ENCODE measurements at places on chromosomes 2 and 18. TPM values are rescaled to one million over a fixed set of nuclear protein-coding genes. Genes with fewer than 3 reads are reported as not detected.

GRCh38 chr2:189309331-189309730, 129.8 kb upstream of the COL5A2 start:
- no peaks in the 10 kb centered on the region for H3K36me3 ChIP-seq
- H3K4me3 ChIP-seq, result no peak overlapping the region
- no peaks in the 10 kb centered on the region for H3K27me3 ChIP-seq
- no peak overlapping the region for H3K27ac ChIP-seq
- H3K4me1 ChIP-seq, result no peaks in the 10 kb centered on the region

DNA sequence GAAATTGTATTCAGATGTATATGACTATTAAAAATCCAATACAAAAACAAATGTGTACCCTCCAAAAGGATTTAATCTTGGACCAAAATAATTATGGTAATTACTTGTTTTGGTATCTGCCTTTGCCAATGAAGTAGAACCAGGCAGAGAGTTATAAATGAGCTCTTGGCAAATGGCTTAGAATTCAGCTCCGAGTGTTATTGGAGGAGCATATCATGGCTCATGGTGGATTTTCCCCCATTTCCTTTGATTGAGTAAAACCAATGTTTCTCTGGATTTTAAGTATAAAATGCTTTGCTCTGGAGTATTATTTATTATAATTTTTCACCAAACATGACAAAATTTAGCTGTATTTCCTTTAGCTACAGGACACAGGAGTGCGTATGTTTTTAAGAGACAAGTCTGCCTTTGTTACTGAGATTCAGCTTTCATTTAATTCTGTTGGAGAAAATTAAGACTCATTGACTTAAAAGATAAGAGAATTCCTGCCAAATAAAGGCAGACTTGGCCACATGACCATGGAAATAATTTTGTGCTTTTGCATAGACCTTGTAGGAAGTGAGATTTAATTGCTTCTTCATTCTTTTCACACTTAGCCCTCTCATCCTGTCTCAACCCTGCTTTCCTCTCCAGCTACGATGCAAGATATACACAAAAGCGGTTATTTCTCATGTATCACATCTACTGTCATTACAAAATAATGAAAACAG, 281.0 kb upstream of the SOX11 start:
- H3K27ac ChIP-seq, result no peak overlapping the region
- no peaks in the 10 kb centered on the region for H3K4me1 ChIP-seq
- no peak for DNase-seq
- H3K4me3 ChIP-seq, result no peak overlapping the region
- H3K27me3 ChIP-seq, result peaks cover 6% of the 10 kb centered on the region
- H3K36me3 ChIP-seq, result no peaks in the 10 kb centered on the region

- no peak for DNase-seq
- no peaks in the 10 kb centered on the region for H3K36me3 ChIP-seq
- H3K27ac ChIP-seq, result no peak overlapping the region
- peaks cover 33% of the 10 kb centered on the region for H3K4me1 ChIP-seq
These were observed 100.1 kb upstream of the ALKAL2 start for GRCh38 chr2:387980-388421.

- DNase-seq, result no peak
- peaks cover 69% of the 10 kb centered on the region for H3K27me3 ChIP-seq
- no peaks in the 10 kb centered on the region for H3K36me3 ChIP-seq
- H3K4me1 ChIP-seq, result no peaks in the 10 kb centered on the region
These were observed 402.9 kb downstream of the TMEM182 start for GRCh38 chr2:103164748-103165147.

- peaks cover 98% of the 10 kb centered on the region for H3K4me1 ChIP-seq
- H3K36me3 ChIP-seq, result no peaks in the 10 kb centered on the region
- H3K27ac ChIP-seq, result 0 out of 2 replicates have a peak overlapping the region, but pooled peaks have one; percentile 93
- no peak overlapping the region for H3K4me3 ChIP-seq
- H3K27me3 ChIP-seq, result no peaks in the 10 kb centered on the region
These were observed 133.3 kb upstream of the SERTAD2 start for GRCh38 chr2:64787019-64787365.

Gene ABCB11
- not detected for total RNA-seq

Gene PCBP1
- total RNA-seq, result 148 TPM

DNA sequence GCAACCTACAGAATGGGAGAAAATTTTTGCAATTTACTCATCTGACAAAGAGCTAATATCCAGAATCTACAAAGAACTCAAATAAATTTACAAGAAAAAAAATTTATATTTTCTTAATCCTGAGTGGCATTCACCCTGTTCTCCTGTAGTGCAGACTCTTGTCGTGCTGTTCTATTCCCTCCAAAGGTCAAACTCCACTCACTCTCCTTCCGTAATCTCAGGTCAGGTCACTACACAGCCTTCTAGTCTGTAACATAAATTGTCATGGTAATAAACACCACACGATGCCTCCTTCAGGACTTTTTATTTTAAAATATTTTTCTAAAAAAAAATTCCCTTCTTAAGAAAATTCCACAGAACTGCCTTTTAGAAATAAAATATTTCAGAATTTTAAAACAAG, 417.9 kb upstream of the GCFC2 start:
- no peaks in the 10 kb centered on the region for H3K27me3 ChIP-seq
- DNase-seq, result no peak
- H3K27ac ChIP-seq, result no peak overlapping the region
- H3K4me1 ChIP-seq, result no peaks in the 10 kb centered on the region
- no peaks in the 10 kb centered on the region for H3K36me3 ChIP-seq

Gene AFF3
- total RNA-seq, result not detected

DNA sequence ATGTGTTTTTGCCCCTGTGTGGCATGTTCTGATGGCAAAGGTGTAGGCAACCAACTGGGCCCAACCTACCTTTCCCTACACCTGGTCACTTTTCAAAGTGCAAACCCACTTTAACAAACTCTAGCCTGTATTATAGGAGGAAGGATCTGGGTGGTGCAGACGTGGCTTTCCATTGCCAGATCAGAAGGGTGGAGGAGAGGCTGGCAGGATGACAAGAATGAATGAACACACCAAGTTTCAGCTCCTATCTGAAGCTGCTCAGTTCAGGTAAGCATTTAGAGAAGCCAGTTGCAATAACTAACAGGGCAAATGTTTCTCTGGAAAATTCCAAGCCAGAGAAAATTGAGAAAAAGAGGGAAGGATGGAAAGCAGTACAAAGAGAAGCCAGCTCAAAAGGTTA, 707 bp upstream of the SERPINB7 start:
- peaks cover 23% of the 10 kb centered on the region for H3K4me1 ChIP-seq
- no peaks in the 10 kb centered on the region for H3K27me3 ChIP-seq
- no peak overlapping the region for H3K4me3 ChIP-seq
- DNase-seq, result peak; percentile 9
- H3K36me3 ChIP-seq, result no peaks in the 10 kb centered on the region

- no peak overlapping the region for H3K4me3 ChIP-seq
- H3K27me3 ChIP-seq, result no peaks in the 10 kb centered on the region
- DNase-seq, result no peak
- no peak overlapping the region for H3K27ac ChIP-seq
These were observed 16.4 kb downstream of the GPR45 start for GRCh38 chr2:105257981-105258380.

- H3K27ac ChIP-seq, result no peak overlapping the region
- H3K27me3 ChIP-seq, result no peaks in the 10 kb centered on the region
- no peaks in the 10 kb centered on the region for H3K36me3 ChIP-seq
- H3K4me3 ChIP-seq, result no peak overlapping the region
- no peaks in the 10 kb centered on the region for H3K4me1 ChIP-seq
- no peak for DNase-seq
These were observed 438.2 kb downstream of the SLC4A3 start for GRCh38 chr2:220065581-220065980.

GRCh38 chr18:74217476-74218143, 69.3 kb downstream of the TIMM21 start:
- peak overlapping the region; percentile 34 for H3K27ac ChIP-seq
- no peaks in the 10 kb centered on the region for H3K36me3 ChIP-seq
- no peaks in the 10 kb centered on the region for H3K27me3 ChIP-seq
- DNase-seq, result peak; percentile 83
- H3K4me3 ChIP-seq, result no peak overlapping the region

DNA sequence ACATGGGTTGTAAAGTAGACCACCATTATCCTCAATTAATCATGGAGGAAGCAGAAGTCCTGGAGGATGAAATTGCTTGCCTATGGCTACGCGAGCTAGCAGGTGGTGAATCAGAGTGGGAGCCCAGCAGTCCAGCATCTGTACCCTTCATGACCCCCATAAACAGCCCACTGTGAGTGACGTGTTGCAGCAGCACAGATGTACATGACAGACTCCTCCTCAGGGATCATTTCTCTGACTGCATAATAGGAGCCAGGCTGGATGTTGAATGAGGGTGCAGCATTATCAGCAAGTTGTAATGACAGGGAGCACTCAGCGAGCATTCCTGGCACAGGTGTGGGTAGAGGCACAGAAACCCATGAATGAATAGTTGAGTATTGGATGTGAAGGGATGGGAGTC, 339.3 kb downstream of the MYCN start:
- peaks cover 22% of the 10 kb centered on the region for H3K27me3 ChIP-seq
- H3K27ac ChIP-seq, result no peak overlapping the region
- no peaks in the 10 kb centered on the region for H3K4me1 ChIP-seq
- DNase-seq, result no peak

DNA sequence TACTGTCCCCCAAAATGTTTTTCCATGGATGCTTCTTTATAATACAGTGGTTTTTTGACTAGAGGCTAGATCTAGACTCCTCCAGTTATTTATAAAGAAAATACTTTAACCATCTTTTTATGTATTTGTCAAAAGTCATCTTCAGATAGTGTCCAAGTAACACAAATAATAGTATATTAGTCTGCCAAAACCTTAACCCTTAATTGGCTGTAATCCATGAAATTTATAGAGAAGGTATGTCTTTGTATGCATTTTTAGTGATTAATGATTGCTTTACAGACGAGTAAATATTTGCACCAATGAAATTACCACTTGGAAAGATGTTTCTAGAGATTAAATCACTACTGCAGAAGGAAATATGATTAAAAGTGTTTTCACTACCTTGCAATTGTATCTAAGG, 451.8 kb upstream of the NRXN1 start:
- DNase-seq, result no peak
- H3K4me3 ChIP-seq, result no peak overlapping the region
- H3K4me1 ChIP-seq, result no peaks in the 10 kb centered on the region
- no peak overlapping the region for H3K27ac ChIP-seq
- no peaks in the 10 kb centered on the region for H3K27me3 ChIP-seq

DNA sequence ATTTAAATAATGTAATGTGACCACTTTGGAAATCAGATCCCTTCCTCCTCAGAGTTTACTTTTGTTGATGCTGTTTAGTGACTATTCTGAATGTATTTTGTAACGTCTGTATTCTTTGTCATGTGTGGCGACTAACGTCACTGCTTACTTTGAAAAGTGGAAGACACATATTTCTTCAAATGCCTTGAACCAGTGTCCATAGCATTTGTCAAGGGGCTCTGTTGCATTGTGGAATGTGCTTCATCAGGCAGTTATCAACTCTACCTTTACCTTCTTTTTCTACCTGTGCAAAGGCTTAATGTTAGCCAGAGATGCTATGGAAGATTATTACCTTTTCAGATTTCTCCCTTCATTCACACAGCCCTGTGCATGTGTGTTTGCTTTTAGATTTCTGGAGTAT, 162.4 kb downstream of the ZNF407 start:
- no peak for DNase-seq
- no peak overlapping the region for H3K27ac ChIP-seq
- no peak overlapping the region for H3K4me3 ChIP-seq
- no peaks in the 10 kb centered on the region for H3K27me3 ChIP-seq
- peaks cover 8% of the 10 kb centered on the region for H3K4me1 ChIP-seq

Gene TEKT4
- 0.15 TPM for total RNA-seq

DNA sequence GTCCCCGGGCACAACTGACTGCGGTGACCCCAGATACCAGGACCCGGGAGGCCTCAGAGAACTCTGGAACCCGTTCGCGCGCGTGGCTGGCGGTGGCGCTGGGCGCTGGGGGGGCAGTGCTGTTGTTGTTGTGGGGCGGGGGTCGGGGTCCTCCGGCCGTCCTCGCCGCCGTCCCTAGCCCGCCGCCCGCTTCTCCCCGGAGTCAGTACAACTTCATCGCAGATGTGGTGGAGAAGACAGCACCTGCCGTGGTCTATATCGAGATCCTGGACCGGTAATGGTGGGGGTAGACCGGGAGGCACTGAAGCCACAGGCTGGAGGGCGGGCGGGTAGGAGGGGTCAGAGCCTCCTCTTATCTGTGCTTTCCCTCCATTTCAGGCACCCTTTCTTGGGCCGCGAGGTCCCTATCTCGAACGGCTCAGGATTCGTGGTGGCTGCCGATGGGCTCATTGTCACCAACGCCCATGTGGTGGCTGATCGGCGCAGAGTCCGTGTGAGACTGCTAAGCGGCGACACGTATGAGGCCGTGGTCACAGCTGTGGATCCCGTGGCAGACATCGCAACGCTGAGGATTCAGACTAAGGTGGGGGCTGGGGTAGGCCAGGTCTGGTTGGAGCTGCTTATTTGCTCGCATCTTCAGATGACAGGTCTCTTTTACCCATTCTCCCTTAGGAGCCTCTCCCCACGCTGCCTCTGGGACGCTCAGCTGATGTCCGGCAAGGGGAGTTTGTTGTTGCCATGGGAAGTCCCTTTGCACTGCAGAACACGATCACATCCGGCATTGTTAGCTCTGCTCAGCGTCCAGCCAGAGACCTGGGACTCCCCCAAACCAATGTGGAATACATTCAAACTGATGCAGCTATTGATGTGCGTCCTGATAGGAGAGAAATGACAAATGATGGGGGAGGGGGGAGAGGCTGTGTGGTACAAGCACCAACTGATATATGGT, 780 bp downstream of the HTRA2 start:
- H3K27me3 ChIP-seq, result no peaks in the 10 kb centered on the region
- no peak overlapping the region for H3K27ac ChIP-seq
- peak overlapping the region; percentile 93 for H3K4me3 ChIP-seq
- H3K36me3 ChIP-seq, result peaks cover 18% of the 10 kb centered on the region
- peak; percentile 20 for DNase-seq

Gene ABHD1
- not detected for total RNA-seq

DNA sequence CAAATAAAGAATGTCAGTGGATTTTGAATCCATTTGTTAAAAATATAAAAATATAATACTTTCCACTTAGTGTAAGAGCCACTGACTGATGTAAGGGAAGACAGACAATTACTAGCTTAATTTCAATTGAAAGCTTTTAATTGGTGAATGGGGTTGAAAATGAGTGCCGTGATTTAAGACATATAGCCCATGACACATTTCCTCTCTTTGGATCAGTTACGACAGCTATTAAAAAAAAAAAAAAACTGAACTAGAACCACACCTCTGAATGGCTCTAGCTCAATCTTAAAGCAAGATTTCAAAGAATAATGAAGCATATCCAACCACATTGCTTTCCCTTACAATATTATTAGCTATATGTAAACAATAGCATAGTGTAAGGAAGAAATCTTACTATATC, 44.0 kb downstream of the CIB4 start:
- no peak overlapping the region for H3K4me3 ChIP-seq
- peaks cover 28% of the 10 kb centered on the region for H3K27me3 ChIP-seq
- no peak for DNase-seq
- H3K36me3 ChIP-seq, result no peaks in the 10 kb centered on the region
- H3K4me1 ChIP-seq, result no peaks in the 10 kb centered on the region

Gene NT5DC4
- total RNA-seq, result 6.1 TPM

- DNase-seq, result no peak
- H3K36me3 ChIP-seq, result no peaks in the 10 kb centered on the region
- H3K4me1 ChIP-seq, result no peaks in the 10 kb centered on the region
- H3K27me3 ChIP-seq, result peaks cover 94% of the 10 kb centered on the region
- no peak overlapping the region for H3K27ac ChIP-seq
These were observed 8.3 kb downstream of the GYPC start for GRCh38 chr2:126664234-126664633.
